ENCODE measurements at places on chromosomes 2 and 18.

DNA sequence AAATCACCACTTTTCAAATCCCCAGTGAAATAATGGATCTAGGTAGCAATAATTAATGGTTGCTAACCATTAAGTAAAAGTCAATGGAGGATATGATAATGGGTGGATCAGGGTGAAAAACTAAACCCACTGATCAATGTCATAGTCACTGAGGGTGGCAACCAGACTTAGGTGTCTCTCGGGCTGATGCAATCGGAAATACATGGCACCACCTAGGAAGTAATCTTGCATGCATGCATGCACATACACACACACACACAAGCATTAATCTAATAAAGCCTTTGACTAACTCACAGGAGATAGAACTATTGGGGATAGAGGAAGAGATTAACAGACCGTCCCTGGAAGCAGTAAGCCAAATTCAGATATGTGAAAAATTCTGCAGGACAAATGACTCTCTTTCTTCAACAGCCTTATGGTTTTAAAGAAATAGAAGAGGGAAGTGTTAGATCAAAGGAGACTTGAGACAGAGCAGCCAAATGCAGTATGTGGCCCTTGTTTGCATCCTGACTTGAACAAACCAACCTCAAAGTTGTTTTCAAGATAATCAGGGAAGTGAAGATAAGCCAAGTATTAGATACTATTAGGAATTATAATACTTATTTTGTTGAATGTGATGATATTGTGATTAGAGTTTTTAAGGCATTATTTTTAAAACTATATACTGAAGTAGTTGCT lies 186.0 kb upstream of the RMP24 start:
- DNase-seq: no peak

- no peak for DNase-seq
Observed at GRCh38 chr2:65374575-65374974, 57.8 kb downstream of the SPRED2 start.

DNA sequence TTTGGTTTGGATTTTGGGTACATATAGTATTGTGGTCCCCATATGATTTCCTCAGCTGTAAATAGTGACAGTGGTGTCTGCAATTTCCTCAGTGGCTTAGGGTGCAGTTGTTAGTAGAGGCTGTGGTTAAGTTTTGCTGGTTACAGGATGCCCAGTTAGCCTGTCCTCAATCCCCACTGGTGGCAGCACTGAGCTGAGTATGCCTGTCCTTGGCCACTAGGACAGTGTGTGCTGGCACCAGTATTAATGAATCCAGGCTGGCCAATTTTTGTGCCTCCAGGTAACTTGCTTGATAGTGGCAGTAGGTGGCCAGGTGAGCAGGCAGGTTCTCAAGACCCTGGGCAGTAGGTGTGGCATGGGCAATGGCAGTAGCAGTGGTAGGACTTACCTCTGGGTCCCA lies 973.1 kb downstream of the TMEM182 start:
- no peak for DNase-seq

DNA sequence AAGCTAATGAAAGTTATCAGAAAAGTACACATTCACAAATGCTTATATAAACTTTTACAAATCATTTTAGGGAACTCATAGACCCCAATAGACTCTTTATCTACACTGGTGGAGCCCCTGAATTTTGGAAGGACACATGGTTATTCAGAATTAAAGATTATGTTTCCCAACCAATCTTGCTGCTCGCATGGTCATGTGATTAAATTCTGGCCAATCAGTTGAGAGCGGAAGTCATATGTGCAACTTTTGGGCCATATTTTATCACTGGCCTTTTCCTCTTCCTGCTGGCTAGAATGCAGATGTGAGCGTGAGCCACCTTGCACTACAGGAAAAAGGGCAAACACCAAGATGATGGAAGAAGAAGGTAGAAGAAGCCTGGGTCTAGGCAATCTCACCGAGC lies 19.8 kb downstream of the THOC1 start:
- DNase-seq: no peak

GRCh38 chr18:55544014-55544413 lies 44.0 kb downstream of the TCF4 start:
- no peak for DNase-seq

GRCh38 chr2:219169930-219170654 lies at the start of gene SLC23A3:
SLC23A3 (minus strand) TSS chr2:219170029; CDS start chr2:219169984, 45 bp downstream.
- DNase-seq: no peak

- no peak for DNase-seq
Observed at GRCh38 chr18:74155276-74155675, 7.0 kb downstream of the TIMM21 start.

DNA sequence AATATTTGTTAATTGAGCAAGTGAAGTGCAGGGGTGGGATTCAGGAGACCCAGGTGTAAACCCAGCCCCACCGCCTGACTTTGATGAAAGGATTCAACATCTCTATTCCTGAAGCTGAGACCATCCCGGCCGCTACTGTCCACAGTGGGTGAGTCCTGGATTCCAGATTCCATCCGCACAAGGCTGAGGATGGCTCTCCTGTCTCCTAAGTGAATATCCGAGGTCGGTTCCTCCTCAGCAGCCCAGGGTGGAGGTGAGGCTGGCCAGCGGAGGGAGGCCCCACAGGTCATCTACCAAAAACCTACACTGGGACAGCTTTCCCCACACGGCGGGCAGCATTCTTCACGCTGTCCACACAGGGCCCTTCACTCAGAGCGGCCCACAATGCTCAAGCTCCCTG lies 57.6 kb downstream of the ACKR3 start:
- DNase-seq: no peak

DNA sequence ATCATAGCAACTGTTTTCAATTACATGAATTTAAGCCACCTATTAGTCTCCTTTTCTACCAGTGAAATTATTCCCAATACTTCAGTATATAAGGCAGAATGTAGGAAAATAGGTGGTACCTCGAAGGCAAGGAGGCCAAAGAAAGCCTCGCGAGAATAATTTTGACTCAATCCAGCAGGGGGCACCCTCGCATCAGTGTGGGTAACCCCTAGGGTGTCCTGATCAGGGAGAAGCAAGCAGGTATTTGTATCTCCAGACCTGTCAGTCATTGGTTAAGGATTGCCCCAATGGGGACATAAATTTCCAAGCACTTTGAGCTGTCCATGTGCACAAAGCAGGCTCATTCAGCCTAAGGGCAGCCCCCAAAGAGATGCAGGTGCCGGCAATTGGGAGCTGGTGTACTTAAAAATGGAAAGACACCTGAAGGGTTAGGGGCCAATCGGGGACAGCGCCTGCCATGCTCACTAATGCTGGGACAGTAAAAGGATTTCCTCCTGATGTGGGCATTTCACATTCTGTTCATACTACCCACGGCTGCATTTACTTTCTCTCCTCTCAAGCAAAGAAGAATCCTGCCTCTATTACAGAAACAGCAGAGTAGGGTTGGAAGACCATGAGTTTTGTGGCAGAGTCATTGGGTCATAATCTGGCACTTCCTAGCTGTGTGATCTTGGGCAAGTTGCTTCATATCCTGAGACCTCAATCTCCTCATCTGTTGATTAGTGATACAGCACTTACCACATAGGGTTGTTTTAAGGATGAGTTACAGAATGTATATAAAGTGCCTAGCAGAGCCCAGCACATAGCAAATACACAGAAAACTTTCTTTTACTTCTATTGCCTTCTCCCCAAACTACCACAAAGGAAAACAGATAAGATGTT lies 136.1 kb downstream of the ICOS start:
- no peak for DNase-seq

DNA sequence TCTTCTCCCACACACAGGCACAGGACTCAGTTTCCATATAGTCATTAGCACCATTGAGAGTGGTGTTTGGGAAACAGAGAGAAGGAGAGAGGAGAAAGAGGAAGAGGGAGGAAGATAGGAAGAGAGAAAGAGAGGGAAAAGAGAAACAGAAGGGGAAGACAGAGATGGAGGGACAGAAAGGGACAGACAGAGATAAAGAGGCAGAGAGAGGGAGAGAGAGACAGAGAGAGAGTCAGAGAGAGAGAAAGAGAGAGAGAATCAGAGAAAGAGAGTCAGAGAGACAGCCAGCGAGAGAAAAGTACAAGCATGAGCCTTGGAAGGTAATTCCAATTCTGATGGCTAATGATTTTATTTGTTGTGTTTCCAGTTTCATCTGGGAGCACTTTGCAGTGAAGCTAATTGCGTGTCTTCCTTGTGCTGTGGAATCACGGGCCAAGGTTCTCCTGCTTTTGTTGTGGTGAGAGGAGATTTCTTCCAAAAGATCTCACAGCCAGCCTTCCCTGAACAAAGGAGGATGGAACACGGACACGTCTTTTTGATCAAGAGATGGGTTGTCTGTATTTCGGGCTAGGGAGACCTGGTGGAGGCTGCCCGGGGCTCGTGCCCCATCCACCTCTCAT lies 153.6 kb upstream of the TWIST2 start:
- DNase-seq: no peak

DNA sequence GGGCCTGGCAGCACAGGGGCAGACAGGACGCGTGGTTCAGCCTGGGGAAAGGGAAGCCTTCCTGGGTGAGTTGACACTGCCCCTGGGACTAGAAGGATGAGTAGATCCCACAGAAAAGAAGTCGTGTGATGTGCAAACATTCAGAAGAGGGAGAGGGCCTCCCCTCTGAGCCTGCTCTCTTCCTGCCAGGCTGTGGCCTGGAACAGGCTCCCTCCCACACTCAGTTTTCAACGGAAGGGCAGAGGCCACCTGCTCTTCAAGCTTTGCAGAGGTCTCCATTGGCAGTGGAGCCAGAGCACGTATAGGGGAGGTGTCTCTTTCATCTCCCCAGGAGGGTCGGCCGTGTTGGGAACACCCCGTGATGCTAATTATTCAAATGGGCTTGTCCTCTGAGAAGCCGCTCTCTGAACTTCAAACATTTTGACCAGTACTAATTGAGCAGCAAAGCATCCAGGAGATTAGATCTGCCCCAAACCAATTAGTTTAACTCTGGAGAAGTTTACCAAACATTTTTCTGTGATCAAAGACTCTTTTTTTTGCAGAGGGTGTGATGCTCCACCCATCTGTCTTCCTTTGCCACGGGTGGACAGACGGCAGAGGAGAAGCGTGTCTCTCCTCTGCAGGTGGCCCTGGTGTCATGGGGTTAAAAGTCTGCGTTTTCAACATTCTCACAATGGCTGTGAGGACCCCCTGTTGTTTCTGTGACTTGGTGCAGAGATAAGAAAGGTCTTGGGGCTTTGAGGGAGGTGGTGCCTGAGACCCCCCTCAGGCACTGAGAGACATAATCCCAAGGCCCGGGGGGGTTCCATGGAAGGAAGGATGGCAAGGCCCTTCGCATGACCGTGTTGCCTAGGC lies 29.5 kb upstream of the ODC1 start:
- no peak for DNase-seq

- no peak for DNase-seq
Observed at GRCh38 chr2:221283896-221284545, 288.1 kb downstream of the EPHA4 start.
